Stimulated activated CD4-positive, alpha-beta T cell treated with anti-CD3 and anti-CD28 coated beads, Interleukin-1b, Interleukin-23, amount 100 ng/mL, for 24 hours (primary cell): ENCODE measurements at places on chromosomes 5 and 9.

- DNase-seq = no peak
Observed at GRCh38 chr9:114864471-114864870, 58.6 kb upstream of the TNFSF15 start.

DNA sequence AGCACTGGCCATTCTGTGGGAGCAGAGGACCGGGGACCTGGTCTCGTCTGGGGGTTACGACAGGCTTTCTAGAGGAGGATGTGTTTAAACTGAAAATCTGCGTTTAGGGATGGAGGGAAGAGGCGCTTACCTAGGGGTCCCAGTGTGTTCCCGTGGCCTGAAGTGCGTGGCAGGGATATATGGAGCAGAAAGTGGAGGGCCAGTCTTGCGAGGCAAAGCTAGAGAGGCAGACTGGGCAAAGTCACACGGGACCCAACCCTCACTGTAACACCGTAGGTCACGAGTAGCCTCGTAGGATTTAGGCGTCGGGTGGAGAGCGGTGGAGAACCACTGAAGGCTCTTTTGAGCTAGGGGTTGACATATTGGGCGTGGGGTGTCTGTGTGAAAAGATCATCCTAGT, 32.8 kb upstream of the POMT1 start:
- DNase-seq = no peak

GRCh38 chr9:77957652-77958051, 74.0 kb downstream of the GNAQ start:
- no peak for DNase-seq

DNA sequence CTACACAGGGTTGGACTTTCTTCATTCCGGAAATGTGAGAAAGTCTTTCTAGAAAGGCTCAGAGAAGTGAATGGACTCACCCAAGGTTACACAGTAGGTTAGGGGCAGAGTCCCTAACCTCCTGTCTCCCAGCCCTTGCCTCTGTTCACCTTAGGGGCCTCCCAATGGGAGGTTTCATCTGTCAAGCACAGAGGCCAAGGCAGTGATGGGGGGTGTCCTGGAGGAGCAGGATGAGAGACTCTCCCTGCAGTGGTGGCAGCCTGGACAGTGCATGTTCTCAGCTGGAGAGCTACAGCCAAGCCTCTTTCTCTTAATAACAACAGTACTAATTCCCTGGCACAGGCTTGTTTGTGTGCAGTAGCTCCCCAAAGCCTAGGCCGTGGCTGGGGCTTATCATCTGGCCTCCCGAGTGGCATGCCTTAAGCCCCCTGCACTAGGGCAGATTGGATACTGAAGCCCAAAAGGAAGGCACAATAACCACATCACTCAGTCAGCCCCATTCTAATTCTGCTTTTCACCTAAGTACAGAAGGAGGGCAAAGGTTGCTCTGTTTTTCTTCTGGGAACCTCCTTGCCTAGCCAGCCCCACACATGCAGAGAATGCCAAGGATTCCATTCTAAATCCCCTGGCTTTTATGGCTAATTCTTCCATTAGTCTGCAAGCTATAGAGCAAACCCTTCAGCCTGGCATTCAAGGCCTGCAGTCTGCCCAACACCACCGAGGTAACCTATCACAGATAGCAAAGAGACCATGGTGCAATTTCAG, 50.2 kb upstream of the XPA start:
- no peak for DNase-seq

DNA sequence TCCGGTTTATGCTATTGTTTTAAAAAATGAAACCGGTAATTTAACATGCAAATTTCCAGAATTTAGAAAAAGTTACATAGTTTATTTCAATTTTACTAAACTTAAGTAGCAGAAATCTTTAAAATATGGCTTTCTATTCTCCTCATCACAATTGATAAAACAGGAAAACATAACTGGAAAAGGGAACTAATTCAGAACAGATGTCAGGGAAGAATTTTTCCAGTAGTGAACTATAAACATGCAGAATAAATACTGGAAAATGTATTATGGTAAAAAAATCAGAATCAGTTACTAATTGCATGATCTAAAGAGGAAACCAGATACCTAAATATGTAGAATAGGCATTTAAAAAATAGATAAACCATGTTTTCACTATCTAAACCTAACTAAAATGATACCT, 7.3 kb upstream of the NR4A3 start:
- DNase-seq = no peak

- no peak for DNase-seq
Observed at GRCh38 chr5:93609762-93610161, 26.7 kb downstream of the NR2F1 start.

DNA sequence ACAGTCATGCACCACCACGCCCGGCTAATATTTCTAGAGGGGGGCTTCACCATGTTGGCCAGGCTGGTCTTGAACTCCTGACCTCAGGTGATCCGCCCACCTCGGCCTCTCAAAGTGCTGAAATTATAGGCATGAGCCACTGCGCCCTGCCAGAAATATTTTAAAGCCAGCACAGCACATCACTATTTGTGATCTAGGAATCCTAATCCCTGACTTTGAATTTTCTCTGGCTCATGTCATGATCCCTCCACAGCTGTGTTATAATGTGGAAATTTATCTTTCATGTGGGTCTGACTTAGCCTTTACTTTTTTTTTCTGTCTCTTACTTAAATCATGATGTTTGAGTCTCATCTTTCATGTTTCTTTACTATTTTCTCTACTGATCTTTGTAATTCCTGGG, 18.7 kb upstream of the ITGA1 start:
- DNase-seq = no peak

GRCh38 chr9:83965350-83966208, 14.4 kb downstream of the HNRNPK start:
- DNase-seq = no peak

GRCh38 chr9:35932735-35933134, 23.4 kb downstream of the SPAAR start:
- no peak for DNase-seq

DNA sequence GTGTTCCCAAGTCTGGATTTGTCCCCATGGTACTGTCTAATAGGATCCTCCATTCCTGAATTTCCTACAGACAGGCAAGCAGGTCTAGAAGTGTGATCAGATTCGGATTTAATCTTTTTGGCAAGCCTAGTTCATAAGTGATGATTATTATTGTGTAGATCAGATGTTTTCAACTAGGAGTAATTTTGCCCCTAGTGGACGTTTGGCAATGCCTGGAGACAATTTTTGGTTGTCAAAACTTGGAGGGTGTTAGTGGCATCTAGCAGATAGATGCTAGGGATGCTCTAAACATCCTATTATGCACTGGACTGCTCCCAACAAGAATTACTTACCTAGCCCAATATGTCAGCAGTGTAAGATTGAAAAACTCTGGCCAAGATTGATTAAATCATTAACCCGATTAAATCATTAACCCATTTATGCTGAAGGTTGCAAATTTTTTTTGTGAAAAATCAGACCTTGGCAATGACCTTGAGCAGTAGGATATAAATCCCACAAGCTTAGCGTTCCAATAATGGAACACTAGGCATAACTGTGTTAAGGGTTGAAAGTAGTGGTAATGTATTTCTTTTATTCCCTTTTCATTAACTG, 28.2 kb downstream of the TCERG1 start:
- DNase-seq = no peak

DNA sequence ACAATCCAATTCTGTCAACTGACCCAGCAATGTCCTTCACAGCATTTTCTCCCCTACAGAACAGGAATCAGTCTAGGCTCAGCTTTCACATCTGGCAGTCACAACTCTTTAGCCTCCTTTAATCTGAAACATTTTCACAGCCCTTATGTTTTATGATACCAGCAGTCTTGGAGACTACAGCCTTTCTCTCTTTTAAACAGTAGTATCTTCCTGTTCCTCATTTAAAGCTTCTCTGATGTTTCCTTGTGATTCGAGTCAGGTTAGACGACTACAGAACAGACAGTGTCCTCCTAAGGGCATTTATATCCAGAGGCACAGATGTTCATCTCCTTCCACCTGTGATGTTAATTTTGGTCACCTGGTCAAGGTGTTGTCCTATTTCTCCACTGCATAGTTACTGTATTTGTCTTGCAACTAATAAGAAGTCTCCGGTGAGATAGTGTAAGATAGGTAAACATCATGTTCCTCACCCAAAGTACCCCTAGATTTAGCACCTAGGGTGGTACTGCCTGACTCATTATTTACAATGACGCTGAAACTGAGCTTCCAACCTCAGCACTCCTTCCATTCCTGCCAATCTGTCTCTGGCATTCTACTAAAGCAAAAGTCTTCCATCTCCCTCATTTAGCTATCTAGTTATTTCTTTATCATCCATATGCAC, 20.7 kb downstream of the TTC39B start:
- no peak for DNase-seq

GRCh38 chr5:140840978-140841962, at the start of gene PCDHA8:
Gene PCDHA8 (plus strand): TSS chr5:140841187. CDS start chr5:140841322, 135 bp downstream.
- DNase-seq = no peak

- no peak for DNase-seq
Observed at GRCh38 chr9:80449513-80449912, 877.7 kb downstream of the TLE4 start.

DNA sequence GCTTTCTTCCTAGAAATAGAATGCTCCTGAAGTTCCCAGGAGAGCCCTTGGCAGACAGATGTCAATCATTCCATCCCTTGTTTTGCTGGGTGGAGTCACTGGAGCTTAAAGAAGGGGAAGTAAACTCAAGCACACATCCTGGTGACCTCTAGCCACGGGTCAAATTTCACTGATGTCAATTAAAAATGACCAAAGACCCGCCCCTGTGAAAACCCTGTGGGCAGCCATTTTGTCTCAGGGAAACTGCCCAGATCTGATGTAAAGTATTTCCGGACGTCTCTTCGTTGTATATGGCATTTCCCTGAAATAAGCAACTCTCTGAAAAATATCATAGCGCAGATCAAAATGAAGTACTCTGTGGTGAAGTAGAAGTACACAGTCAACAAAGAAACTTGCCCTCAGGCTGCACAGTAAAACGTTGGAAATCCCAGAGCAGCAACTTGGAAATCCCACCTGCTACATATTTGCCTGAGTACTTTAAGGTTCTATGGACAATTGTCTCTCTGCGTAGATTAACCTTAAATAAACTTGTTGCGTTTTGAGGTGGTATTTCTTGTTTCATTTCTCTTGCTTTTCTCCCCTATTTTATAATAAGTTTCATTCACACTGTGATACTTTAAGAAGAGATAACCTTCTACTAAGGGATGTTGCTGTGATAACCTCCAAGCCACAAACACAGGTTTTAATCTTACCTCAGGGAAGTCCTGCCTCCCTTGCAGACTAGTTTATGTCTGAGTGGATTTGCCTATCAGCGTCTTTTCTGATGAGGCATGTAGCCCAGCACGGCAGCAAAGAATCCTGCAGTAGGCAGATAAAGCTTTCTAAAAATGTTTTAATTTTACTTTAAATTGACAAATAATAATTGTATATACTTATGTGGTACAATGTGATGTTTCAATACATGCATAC, 60.9 kb upstream of the PIP5K1B start:
- DNase-seq = no peak

GRCh38 chr5:83441747-83442146, 29.8 kb upstream of the VCAN start:
- no peak for DNase-seq

DNA sequence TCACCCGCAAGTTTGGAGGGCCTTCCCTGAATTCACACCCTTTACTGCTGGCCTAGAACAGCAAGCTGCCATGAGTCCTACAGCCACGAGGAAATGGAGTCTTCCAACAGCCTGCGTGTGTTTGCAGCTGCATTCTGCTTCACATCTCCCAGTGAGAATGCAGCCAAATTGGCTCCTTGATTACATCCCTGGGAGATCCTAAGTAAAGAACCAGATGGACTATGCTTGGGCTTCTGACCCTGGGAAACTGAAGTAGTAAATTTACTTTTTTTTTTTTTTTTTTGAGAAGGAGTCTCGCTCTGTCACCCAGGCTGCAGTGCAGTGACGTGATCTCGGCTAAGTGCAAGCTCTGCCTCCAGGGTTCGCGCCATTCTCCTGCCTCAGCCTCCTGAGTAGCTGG, 617.0 kb upstream of the CDH18 start:
- no peak for DNase-seq

DNA sequence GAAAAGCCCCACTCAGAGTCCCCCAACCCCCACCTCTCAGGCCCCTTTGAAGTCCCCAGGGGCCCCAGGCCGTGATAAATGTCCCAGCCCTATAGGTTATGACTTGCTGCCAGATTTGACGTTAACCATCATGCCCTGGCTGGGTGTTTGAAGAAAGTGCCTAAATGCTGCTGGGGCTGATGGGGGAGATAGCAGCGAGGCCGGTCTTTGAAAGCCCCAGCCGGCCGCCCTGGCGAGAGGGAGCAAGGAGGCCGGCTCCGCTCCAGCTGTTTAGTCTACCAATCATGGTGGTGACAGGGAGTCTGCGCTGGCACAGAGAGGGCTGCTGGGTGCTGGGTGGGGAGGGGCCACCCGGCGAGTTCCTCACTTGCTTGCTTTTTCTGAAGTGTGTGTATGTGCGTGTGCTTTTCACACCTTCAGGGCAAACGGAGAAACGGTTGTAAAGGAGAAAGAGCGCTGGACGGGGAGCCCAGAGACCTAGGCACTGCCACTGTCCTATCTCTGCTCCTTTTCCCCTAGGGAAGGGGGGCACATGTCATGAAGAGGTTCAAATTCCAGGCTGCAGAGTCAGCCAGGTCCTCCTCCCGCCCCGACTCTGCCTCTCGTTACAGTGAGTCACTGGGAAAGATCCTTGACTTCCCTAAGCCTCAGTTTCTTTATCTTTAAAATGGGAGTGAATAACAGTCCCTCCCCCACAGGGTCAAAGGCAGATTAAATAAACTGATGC, 126.1 kb upstream of the HAND1 start:
- DNase-seq = no peak

DNA sequence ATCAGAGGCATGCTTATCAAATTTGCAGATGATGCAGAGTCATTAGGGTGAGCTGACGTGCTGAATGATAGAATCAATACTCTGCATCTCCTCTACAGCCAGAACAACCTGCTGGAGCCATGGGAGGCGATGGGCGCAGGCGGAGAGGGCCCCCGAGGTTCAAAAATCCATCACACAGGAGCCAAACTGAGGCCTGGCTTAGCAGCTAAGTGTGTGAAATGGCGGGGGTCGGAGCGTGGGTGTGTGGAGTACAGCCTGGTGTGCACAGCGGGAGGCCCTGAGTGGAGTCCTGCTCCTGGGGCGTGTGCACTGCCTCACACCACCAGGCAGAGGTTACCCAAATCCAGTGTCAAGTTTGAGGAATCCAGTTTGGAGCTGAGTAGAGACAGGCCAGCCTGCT, 73.2 kb downstream of the MVB12B start:
- no peak for DNase-seq

DNA sequence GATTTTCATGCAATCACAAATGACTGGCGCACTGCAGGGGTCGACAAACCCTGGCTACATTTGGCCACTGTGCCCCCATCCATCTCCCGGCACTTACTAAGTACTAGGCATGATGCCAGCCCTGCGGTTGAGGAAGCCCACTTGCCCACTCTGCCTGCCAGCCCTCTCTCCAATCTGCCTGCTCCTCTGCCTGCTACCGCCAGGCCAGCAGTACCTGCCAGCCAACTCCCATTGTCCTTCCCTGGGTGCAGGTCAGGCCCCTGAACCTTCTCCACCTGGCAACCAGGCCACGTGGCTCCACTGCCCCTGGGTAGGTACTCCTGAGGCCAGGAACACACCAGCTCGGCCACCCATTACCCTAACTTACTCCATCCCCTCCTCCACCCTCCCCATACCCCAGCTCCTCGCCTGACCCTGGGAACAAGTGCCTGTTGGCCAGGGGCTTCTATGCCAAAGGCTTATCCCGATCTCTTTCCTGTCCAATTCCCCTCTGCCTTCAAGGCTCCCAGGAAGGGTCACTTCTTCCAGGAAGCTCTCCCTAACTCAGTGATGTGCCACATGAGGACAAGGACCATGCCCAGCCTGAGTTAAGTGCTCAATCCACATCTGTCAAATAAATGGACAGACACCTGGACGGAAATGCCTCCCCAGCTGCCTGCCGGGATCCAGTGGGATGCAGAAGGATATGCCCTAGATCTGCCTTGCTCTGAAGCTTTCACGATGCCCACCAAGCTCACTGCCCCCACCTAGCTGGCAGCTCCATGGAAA, 6.6 kb downstream of the EEIG1 start:
- DNase-seq = no peak
